MM.1S (cell line): ENCODE measurements at places on chromosomes 1 and 21.

GRCh38 chr1:162248854-162249535, 127.7 kb downstream of the SPATA46 start:
- no peak for DNase-seq

DNA sequence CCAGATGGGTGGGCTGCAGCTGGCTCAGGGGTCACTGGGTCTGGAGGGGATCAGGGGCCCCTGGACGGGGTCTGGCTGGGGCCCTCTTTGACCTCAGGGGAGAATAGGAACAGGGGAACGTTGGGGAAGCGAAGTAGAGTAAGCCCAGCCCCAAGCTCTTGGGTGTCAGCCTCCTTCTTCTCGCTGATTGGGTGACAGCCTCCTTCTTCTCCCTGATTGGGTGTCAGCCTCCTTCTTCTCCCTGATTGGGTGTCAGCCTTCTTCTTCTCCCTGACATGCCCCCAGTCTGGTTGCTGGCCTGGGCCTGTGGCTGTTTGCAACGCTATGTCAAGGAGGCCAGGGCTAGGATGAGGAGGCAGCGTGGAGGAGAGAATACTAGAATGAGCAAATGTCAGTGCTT, 76.7 kb upstream of the CASZ1 start:
- DNase-seq: no peak

GRCh38 chr1:210416681-210417080, 88.0 kb downstream of the HHAT start:
- DNase-seq: no peak

DNA sequence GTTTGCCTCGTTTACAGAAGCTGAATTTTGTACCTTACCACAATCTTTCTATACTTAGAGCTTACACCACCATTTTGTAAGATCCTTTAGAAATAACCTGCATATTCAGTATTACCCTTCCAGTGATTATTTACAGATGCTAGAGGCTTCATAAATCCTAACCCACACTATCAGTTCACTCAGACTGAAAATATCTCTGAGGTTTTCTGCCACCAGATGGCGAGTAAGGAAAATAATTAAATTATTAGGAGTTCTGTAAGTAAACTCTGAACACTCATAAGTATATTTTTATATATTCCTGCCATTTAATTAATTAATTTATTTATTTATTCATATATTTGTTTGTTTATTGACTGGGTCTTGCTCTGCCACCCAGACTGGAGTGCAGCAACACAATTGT, 1635.2 kb downstream of the PLA2G4A start:
- no peak for DNase-seq

GRCh38 chr1:151514366-151514765, 3.2 kb downstream of the CGN start:
- DNase-seq: no peak

DNA sequence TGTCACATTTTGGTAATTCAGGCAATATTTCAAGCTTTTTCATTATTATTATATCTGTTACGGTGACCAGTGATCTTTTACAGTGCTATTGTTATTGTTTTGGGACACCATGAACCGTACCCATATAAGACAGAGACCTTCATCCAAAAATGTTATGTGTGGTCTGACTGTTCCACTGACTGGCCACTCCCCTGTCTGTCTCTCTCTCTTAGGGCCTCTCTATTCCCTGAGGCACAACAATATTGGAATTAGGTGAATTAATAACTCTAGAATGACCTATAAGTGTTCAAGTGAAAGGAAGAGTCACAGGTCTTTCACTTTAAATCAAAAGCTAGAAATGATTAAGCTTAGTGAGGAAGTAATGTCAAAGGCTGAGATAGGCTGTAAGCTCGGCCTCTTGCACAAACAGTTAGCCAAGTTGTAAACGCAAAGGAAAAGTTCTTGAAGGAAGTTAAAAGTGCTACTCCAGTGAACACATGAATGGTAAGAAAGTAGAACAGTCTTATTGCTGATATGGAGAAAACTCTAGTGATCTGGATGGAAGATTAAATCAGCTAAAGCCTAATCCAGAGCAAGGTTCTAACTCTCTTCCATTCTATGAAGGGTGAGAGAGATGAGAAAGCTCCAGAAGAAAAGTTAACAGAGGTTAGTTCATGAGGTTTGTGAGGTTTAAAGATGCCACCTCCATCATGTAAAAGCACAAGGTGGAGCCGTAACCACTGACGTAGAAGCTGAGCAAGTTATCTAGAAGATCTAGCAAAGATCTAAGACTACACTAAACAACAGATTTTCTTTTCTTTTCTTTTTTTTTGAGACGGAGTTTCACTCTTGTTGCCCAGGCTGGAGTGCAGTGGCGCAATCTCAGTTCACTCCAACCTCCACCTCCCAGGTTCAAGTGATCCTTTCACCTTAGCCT, 19.7 kb upstream of the DIPK1A start:
- no peak for DNase-seq

DNA sequence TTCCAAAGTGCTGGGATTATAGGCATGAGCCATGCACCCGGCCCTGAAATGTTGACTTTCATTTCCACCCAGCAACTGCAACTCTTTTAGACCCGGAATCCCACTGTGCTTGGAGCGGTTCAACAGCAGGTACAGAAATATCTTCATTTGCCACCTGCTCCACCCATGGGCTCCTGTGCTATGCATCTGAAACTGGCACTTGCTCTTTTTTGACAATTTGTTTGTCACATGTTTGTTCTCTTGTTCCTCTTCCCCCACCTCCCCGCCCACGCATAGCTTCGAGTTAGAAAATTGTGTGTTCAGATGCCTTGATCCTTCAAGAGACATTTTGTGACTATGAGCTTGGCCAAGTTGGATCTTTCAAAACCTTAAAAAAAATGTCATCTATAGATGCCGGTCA, 2.4 kb upstream of the IFNLR1 start:
- DNase-seq: peak; percentile 92

DNA sequence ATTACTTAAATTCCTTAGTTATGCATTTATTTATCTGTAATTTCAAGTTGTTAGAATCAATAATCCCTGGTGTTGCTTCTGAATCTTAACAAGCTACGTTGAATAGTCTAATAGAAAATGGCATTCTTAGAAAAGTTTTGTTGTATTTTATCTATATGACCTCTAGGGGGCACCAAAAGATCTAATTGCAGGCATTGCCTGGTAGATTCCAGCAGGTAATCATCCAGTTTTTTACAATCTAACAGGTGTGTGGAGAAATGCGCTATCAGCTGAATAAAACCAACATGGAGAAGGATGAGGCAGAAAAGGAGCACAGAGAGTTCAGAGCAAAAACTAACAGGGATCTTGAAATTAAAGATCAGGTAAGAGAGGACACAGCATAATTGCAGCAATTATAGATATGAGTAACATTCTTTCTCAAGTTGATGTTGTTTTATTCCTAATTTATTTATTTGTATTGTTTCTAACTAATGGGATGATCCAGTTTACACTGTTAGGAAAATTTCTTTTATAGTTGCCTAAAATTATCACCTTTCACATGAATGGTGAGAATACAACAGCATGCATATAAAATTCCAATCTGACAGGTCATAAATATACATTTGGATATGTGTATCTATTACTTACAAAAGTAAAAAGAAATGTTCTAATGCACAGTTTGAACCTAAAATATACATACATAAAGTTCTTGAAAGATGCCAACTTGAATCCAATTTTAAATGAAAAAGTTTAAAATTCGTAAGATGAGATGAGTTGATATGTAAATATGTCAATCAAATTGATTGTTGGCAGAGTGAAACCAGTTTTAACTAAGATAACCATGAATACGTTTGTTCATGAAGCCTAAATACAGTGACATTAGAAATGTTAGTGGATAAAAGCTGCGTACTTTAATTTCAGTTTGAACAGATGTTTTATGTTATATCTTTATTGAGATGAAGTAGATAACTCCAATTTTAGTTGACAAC, 88.4 kb downstream of the SDCCAG8 start:
- peak; percentile 75 for DNase-seq

DNA sequence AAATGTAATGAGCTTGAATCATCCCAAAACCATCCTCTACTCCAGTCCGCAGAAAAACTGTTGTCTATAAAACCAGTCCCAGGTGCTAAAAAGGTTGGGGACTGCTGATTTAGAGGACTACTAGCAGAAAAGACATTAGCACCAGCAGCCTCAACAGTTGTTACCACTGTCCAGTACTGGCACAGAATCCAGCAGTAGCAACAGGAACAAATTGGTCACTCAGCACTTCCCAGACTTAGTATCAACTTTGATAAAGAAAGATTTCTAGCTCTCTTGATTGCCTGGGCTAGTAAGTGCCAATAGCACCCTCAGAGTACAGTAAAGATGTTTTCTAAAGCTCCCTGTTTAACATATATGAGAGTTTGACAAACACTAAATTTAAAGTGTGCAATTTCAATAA, 127.9 kb downstream of the FAF1 start:
- DNase-seq: no peak

- no peak for DNase-seq
These were observed 125.4 kb upstream of the USP25 start for GRCh38 chr21:15604413-15604812.

GRCh38 chr1:233613252-233614172, at the start of gene KCNK1:
Gene KCNK1, plus strand, starts transcription at chr1:233614106. Its CDS starts 66 bp downstream, at chr1:233614172.
- DNase-seq: no peak

DNA sequence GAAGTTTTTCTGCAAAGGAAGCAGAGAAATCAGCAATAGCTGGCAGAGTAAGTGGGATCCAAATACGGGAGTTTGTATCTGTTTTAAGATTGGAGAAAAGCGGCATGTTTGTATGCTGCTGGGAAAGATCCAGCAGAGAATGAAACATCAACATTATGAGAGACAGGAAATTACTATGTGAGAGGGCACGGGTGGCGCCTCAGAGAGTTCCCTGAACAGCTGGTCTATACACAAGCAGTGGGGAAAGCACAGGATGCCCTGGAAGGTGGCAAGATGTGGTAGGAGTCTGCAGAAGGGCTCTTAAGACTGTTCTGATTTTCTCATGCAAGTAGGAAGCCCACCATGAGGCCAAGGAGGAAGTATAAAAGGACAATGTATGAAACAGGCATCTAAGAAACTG, 130.4 kb downstream of the RERE start:
- DNase-seq: no peak

DNA sequence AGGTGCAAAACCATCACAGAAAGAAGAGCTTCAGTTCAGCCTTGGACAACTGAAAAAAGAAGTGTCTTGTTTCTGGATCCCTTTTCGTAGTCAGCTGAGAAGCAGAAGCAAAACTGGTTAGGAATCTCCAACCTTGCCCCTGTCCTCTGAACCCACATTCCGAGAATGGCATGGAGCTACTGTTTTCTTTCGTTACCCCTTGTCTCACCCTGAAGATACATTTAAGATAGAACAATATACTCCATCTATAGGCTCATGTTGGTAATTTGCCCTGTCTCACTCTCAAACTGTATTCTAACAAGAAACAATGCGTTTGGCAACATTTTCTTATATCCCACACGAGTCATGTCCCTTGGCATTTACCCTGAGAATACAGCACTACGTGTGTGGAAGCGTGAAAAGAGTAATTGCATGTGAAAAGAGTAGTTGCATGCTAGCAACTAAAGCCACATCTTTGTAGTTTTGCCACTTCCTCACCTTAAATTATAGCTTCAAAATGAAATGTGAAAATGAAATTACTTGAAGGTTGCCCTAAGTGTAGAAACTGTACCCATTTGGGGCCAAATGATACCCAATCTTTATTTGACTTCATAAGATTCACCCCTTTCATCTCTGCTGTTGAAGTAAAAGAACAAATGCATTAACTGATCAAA, 5.3 kb downstream of the SLAMF7 start:
- DNase-seq: peak; percentile 52

- peak; percentile 20 for DNase-seq
These were observed 29.4 kb downstream of the FRRS1 start for GRCh38 chr1:99737016-99737415.

- no peak for DNase-seq
These were observed 599.7 kb downstream of the KIF26B start for GRCh38 chr1:245754463-245754961.

DNA sequence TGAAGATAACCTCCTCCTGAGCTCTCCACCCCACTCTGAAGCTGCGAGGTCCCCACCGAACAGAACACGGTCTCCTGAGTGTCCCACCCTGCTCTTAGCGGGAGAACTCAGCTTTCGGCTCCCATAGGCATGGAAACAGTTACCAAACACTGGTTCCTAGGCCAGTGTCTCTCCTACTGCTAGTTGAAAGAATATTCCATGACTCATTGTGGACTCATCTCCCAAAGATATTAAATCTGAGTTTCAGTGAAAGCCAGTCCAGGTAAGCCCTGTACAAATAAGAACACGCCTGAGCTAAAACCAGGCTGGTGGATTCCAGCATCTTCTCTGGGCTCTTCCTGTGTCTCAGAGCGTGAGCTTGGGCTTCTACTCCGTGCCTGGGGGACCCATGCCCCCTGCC, 107.5 kb upstream of the CLDN14 start:
- no peak for DNase-seq

- no peak for DNase-seq
These were observed 2.5 kb downstream of the FRRS1 start for GRCh38 chr1:99763956-99764355.

DNA sequence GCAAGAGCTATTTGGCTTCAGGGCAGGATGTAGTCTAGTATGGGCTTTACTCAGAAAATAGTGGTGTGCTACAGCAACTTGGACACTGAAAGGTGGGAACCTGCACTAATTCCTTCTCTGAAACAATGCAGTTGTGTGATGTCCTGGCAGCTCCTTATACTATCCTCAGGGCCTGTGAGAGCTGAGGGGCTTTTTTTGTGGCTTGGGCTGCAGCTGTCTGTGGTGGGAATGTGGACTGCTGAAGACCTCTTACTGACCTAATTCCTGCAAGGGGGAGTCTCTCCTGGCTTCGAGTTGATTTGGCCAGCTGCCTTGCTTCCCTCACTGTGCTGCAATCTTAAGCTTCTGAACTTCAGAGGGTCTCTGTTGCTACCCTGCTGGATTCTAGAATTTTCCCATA, 22.3 kb upstream of the CHODL start:
- DNase-seq: no peak

- no peak for DNase-seq
These were observed 337.1 kb downstream of the SIPA1L2 start for GRCh38 chr1:232292818-232293217.

DNA sequence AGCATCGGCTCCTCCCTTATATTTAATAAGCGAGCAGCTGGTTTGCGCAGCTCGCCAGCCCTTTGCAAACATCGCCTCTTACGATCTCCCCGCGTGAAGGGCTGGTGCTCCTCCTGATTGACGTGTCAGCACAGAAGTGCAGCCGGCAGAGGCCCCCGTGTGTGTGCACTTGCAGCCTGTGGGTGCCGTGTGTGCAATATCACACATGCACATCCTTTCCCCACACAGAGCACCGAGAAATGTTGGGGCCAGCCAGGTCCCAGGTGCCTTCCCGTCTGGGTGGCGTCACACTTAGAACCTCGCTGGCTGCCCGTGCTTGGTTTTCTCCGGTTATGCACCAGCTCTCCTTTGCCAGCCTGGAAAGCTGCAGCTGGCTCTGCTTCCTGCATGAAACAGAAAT, 126.6 kb upstream of the AJAP1 start:
- no peak for DNase-seq
